Stimulated activated CD8-positive, alpha-beta memory T cell treated with anti-CD3 and anti-CD28 coated beads, Interleukin-15, amount 100 ng/mL, for 48 hours (primary cell): ENCODE measurements at places on chromosomes 12 and 14.

GRCh38 chr12:89180496-89180895 lies 171.8 kb downstream of the DUSP6 start:
- DNase-seq = no peak

GRCh38 chr12:128619263-128619662 lies 204.5 kb downstream of the SLC15A4 start:
- no peak for DNase-seq

GRCh38 chr12:71456316-71456715 lies 16.7 kb downstream of the LGR5 start:
- no peak for DNase-seq

GRCh38 chr14:96958057-96958456 lies 160.9 kb downstream of the VRK1 start:
- DNase-seq = no peak

GRCh38 chr12:107761502-107761904 lies 566 bp upstream of the PRDM4 start:
- DNase-seq = no peak

DNA sequence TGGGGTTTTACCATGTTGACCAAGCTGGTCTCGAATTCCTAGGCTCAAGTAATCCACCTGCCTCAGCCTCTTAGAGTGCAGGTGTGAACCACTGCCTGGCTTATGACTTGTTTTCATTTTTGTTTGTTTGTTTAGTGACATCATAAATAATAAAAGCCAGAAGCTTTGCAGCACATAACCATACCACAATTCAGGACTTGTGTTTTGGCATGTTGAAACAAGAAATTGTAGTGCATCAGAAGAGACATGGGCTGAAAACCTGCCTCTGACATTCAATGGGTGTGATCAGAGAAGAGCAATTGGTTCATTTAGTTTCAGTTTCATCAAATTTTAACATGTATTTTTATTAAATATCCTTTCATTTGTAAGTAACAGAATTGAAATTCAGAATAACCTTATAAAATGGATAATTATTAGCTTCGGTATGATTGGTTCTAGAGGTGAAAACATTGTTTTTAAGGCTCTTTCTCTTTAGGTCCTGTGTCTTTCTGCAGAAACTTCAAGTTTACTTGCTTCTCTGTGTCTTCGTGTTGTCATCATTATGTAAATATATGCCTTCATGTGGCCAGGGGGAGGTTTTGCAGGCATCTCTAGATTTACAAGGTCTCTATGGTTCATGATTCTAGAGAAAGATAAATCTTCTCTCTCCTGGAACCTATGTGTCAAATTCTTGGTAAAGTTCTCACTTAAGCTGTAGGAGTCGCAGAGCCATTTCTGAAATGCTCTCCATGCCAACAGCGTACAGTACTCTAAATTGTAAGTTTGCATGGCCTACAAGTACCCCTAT lies 312.0 kb downstream of the KCNC2 start:
- DNase-seq = no peak

DNA sequence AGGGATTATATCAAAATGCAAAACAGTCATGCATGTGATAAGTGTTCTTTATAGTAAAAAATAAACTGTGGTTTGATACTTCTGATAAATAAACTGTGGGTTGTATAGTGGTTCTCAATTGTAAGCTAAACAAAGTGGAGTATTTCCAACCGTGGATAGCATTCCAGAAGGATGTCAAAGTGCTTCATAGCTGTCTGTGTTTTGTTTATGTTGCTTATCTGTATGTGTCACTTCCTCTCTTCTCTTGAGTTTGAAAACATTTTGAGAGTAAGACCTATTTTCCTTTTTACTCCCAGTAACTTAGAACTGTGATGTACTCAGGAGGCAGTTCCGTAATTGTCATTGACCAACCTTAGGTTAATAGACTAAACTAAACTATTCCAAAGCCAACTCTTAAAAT lies 415.8 kb downstream of the TMTC2 start:
- DNase-seq = no peak

GRCh38 chr14:32757568-32757967 lies 181.1 kb upstream of the NPAS3 start:
- no peak for DNase-seq

- DNase-seq = no peak
Measured at GRCh38 chr14:49975799-49976198, 82.9 kb downstream of the ARF6 start.

DNA sequence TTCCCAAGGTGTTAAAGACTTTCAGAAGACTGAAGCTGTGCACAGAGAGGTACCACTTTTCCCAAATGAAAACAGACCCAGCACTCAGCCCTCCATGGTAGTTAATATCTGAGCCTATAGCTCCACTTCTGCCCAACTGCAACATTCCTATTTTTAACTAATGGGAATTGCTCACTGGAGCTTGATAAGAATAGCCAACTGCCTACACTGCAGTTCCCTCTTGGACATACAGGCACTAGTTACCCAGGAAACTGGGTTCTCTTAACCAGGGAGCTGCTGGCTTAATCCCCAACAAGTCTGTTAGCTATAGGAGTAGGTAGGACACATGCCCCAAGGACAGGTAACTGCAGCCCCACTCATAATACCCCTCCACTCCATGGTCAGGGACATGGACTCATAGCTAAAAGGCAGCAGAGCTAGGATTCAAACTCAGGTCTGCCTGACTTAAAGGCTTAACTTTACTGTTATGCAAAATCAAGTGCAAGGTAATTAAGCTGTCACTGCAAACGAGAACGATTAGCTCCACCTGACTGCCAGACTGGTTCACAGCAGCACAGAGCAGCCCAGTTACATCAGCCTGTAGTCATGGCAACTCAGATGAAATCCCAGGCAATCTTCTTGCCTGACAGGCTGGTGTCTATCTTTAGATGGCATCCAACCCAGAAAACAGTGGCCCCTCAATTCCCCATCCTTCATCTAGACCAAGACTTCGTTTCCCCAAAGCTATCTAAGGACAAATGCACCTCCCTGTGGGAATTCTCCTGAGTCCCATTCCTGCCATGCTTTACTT lies 77.1 kb upstream of the ACTN1 start:
- DNase-seq = no peak

- DNase-seq = no peak
Measured at GRCh38 chr12:100715976-100716944, 78.3 kb upstream of the ANO4 start.

DNA sequence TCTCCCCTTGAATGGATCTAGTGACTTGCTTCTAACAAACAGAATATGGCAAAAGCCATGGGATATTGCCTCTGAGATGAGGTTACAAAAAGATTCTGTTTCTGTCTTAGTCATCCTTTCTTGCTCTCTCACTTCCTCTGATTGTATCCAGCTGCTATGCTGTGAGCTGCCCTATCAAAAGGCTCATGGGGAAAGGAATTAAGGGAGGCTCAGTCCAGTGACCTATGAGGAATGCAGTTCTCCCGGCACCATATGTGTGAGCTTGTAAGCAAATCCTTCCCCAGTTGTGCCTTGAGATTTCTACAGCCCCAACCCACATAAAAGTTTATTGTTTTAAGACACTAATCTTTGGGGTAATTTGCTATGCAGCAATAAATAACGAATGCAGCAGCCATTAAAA lies 183.1 kb downstream of the KLHL28 start:
- DNase-seq = no peak

GRCh38 chr14:92026548-92027190 lies 13.2 kb downstream of the TRIP11 start:
- peak; percentile 14 for DNase-seq

DNA sequence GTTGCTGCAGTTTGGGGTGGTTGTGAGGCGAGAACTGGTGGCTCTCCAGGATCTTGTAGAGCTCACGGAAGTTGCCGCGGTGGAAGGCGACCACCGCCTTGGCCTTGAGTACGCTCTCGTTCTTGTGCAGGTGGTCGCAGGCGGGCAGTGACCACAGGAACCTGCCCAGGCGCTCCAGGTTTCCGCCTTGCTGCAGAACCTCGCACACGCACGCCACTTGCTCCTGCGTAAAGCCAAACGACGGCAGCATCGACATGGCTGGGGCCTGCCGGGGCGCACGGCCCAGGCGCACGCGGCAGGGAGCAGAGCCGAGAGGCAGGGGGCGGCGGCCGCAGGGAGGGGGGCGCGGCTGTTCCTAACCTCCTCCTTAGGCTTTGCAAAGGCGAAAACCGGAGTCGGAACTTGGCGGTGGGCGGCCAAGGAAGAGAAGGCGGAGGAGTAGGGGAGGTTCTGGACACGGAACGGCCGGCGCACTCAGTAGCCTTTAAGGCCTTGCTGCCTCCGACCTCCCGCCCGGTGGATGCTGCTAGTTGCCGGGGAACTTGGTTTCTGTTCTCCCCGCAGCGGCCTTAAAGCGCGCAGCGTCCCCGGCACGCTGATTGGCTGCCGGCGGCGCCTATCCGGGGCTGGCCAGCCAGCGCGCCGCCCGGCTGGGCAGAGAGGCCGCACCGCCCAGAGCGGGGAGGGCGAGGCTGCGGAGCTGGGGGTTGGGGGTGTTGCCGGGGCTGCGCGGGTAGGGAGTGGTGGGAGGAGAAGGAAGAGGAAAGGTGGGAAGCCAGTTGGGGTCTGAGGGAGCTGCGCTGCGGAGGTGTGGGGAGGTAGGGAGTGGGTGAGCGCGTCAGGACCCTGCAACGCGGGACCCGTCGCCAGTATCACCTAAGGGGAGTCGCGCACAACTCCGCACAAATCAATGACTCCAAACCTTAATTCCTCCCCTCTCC lies at the start of gene SIX1:
Gene SIX1 (minus strand): TSS at position 544 of the 941 bp plus-strand sequence. CDS start 288 bp downstream, at position 256.
- no peak for DNase-seq

- DNase-seq = no peak
Measured at GRCh38 chr14:72880820-72881219, 13.1 kb downstream of the DPF3 start.

- DNase-seq = no peak
Measured at GRCh38 chr14:68952531-68953195, 26.4 kb downstream of the ACTN1 start.
